ENCODE measurements at places on chromosomes 2 and 18. TPM values are rescaled to one million over a fixed set of nuclear protein-coding genes. Genes with fewer than 3 reads are reported as not detected.
A peak's percentile ranks its signal among the peaks of the same experiment; 100 is the strongest.

DNA sequence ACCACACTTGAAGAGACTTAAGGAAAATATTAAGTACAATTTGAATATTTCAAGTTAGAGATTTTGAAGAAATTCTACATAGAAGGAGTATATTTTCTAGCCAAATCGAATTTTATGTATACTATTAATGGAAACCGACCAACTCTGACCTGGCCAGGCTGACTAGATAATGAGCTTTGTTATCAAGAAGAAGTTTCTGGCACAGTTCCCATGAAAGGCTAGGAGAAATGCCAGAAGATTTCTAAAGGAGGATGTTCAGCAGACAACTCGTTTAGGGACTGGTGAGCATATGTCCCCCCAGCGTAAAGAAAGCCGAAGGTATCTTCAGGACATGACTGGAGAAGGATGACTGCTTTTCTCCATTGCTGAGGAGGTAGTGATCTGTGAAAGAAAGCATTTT lies 127.3 kb downstream of the DIS3L2 start:
- H3K4me3 ChIP-seq, result no peak overlapping the region
- no peaks in the 10 kb centered on the region for H3K27me3 ChIP-seq
- no peak for DNase-seq
- H3K36me3 ChIP-seq, result no peaks in the 10 kb centered on the region

Gene CYP26B1
- total RNA-seq, result 21.1 TPM

- no peaks in the 10 kb centered on the region for H3K36me3 ChIP-seq
- no peak overlapping the region for H3K27ac ChIP-seq
- H3K4me3 ChIP-seq, result no peak overlapping the region
- no peak for DNase-seq
These were observed 93.1 kb downstream of the SLC8A1 start for GRCh38 chr2:40358783-40359182.

DNA sequence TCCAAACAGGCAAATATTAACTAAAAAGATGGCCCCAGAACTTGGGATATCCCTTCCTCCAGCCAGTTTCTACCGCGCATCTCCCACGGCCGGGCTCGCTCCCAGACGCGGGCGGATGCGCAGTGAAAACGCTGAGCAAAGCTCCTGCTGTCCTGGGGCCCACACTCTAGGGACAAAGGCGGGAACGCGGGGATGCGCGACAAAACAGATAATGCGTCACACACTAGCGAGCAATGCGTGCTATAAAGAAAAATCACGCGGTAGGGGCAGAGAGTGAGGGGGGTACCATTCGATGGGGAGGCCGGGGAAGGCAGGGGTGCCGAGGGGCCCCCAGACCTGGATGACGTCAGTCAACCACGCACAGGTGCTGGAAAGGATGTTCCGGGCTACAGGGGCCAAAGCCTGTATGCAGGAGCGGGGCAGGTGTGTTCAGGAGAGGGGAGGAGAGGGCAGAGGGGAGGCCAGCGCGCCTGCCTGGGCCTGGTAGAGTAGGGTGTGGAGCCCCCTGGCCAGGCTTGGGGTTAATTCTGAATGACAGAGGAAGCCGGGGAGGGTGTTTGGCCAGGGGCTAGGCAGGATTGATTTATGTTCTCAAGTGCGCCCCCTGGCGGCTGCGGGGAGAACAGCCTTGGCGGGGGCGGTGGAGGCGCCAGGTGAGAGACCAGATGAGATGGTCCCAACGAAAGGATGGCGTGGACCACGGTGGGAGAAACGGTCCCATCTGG lies 14.9 kb upstream of the ITM2C start:
- no peaks in the 10 kb centered on the region for H3K27me3 ChIP-seq
- H3K4me1 ChIP-seq, result peaks cover 17% of the 10 kb centered on the region
- peak; percentile 35 for DNase-seq
- no peak overlapping the region for H3K4me3 ChIP-seq
- H3K27ac ChIP-seq, result no peak overlapping the region
- H3K36me3 ChIP-seq, result no peaks in the 10 kb centered on the region

- peaks cover 8% of the 10 kb centered on the region for H3K27me3 ChIP-seq
- DNase-seq, result no peak
- no peak overlapping the region for H3K4me3 ChIP-seq
- no peaks in the 10 kb centered on the region for H3K4me1 ChIP-seq
These were observed 7.3 kb upstream of the ARHGAP15 start for GRCh38 chr2:143121957-143122356.

GRCh38 chr2:237702441-237703391 lies 75.3 kb downstream of the LRRFIP1 start:
- no peak overlapping the region for H3K27ac ChIP-seq
- H3K4me3 ChIP-seq, result no peak overlapping the region
- DNase-seq, result no peak
- no peaks in the 10 kb centered on the region for H3K36me3 ChIP-seq
- peaks cover 40% of the 10 kb centered on the region for H3K4me1 ChIP-seq

- no peaks in the 10 kb centered on the region for H3K36me3 ChIP-seq
- H3K4me1 ChIP-seq, result no peaks in the 10 kb centered on the region
- H3K27ac ChIP-seq, result no peak overlapping the region
- no peaks in the 10 kb centered on the region for H3K27me3 ChIP-seq
These were observed 207.0 kb upstream of the AGAP1 start for GRCh38 chr2:235286622-235287374.

DNA sequence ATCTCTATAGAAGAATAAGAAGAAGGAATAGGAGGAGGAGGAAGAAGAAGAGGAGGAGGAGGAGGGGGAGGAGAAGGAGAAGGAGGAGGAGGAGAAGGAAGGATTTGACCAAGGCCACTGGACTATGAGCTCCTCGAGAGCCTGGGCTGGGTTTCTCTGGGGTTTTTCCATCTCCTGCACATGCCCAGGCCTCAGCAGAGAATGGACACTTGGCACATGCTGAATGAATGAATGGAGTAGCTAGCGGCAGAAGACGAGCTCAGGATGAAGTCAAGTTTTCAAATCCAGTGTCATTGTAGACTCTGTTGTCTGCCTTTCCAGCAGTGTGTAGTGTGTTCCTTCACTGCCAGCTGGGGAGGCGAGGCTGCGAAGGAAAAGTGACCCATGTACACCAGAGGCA lies 2.2 kb downstream of the MYO7B start:
- H3K27me3 ChIP-seq, result peaks cover 11% of the 10 kb centered on the region
- no peaks in the 10 kb centered on the region for H3K36me3 ChIP-seq
- H3K4me1 ChIP-seq, result no peaks in the 10 kb centered on the region
- no peak for DNase-seq

DNA sequence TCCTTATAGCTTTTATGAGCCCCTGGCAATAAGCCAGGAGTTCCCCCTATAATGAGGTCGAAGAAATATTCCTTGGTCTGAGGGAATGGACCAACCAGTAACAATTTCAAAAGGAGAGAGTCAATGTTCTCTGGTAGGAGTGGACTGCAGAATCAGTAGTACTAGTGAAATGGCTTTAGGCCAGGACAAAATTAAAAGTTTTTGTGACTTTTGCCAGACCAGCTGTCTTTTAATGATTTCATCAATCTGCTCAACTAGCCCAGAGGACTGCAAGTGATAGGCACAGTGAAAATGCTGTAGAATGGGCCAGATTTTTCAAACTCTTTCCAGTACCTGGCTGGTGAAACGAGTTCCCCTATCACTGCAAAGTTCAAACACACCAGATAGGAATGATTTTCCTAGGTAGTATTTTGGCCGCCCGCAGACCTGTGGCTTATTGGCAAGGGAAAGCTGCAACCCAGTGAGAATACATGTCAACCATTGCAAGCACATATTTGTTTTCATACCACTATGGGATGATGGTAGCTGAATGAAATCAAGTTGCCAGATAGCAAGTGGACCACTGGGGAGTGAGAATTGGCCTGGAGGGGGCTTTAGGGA lies 45.5 kb downstream of the CERS6 start:
- no peaks in the 10 kb centered on the region for H3K36me3 ChIP-seq
- no peak overlapping the region for H3K27ac ChIP-seq
- no peak overlapping the region for H3K4me3 ChIP-seq

DNA sequence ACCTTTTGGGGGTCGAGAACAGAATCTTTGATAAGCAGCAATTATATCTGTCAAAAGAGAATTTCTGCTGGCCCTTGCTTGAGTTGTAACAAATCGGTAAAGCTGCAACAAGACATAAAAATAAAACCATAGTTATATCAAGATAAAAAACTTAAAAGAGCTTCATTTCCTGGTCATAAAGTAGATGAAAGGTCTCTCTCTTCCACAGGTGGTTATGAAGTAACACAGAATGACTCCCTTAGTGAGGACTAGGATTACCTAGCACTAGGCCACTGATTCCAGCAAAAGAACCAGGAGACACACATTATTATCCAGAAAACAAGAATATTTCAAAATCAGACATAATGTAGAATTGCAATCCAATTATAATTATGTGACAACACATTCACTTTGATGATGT lies 5.4 kb downstream of the AFG3L2 start:
- H3K36me3 ChIP-seq, result peaks cover 19% of the 10 kb centered on the region
- H3K27ac ChIP-seq, result no peak overlapping the region
- peaks cover 6% of the 10 kb centered on the region for H3K4me1 ChIP-seq
- no peak overlapping the region for H3K4me3 ChIP-seq
- DNase-seq, result no peak

GRCh38 chr2:47494267-47495130 lies 91.5 kb downstream of the MSH2 start:
- no peaks in the 10 kb centered on the region for H3K36me3 ChIP-seq
- peaks cover 13% of the 10 kb centered on the region for H3K4me1 ChIP-seq
- no peak overlapping the region for H3K4me3 ChIP-seq
- no peaks in the 10 kb centered on the region for H3K27me3 ChIP-seq
- no peak overlapping the region for H3K27ac ChIP-seq

Gene CCNT2
- total RNA-seq, result 32.6 TPM

Gene EGR4
- total RNA-seq, result 0.37 TPM

Gene ITPRIPL1
- total RNA-seq, result 12.4 TPM
